HCEC 1CT (cell line): ENCODE measurements at places on chromosomes 16 and 17.

GRCh38 chr16:54125751-54126655 is 160.6 kb downstream of the IRX3 start:
- no peak for DNase-seq

DNA sequence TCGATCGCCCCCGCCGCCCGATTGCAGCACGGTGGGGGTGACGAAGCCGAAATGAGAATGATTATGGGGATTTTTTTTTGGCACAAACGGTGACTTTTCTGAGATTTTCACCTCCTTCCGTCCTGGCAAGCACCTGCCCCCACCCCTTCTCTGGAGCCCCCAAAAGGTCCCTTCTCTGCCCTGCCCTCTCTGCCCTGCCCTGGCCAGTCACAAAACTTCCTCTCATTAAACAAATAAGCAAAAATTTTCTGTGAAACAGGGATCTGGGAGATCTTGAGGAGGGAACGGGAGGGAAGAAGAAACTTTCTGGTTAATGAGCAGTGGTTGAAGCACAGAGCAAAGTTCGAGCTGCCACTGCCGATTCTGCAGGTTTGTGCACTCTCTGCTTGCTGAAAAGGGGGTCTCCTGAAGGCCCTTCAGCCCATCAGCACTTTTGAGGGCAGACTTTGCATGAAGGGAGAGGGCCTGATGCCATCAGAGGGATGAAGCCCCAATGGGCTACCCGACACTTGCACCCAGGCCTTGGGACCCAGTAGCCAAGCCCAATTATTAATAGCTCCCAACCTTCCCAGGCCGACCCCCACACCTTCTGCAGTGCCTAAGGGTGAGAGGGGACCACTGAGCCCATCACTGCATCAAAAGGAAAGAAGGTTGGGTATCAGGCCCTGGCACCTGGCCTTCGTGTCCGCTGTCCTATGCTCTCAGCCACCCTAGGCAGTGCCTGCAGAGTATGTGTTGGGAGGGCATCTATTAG is 1.0 kb upstream of the HOXB8 start:
- DNase-seq: no peak

DNA sequence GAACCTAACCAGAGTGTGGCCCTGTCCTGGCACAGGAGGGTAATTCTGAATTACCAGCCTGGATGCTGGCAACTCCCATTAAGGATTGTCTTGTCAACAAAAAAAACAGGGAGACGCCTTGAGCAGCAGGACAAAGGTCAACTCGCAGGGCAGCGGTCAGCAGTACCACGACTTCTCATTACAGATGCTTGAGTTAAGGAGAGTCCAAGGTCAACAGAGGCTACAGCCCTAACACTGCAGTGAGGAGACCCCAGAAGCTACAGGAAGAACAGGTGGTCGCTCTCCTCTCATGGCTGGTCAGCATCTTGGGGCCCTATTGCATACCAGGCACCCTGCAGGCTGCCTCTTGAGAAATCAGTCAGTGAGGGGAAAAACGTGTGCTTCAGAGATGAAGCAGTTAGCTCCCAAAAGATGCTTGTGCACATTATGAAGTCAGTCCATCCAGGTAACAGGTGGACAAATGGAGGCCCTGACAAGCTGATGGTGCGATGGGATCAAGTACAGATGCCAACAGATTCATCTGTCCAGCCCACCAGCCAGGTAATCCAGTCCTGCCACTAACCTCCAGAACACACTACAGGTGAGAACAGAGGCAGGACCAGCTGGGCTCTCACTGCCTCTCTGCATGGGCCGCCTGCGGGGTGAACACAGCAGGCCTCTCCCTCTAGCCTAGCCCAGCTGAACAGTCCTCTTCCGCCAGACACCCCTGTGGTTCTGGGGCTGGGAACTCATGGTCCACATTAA is 4.2 kb downstream of the CSNK1D start:
- no peak for DNase-seq

- DNase-seq: no peak
Observed at GRCh38 chr16:1752853-1753252, 18.5 kb downstream of the NME3 start.

DNA sequence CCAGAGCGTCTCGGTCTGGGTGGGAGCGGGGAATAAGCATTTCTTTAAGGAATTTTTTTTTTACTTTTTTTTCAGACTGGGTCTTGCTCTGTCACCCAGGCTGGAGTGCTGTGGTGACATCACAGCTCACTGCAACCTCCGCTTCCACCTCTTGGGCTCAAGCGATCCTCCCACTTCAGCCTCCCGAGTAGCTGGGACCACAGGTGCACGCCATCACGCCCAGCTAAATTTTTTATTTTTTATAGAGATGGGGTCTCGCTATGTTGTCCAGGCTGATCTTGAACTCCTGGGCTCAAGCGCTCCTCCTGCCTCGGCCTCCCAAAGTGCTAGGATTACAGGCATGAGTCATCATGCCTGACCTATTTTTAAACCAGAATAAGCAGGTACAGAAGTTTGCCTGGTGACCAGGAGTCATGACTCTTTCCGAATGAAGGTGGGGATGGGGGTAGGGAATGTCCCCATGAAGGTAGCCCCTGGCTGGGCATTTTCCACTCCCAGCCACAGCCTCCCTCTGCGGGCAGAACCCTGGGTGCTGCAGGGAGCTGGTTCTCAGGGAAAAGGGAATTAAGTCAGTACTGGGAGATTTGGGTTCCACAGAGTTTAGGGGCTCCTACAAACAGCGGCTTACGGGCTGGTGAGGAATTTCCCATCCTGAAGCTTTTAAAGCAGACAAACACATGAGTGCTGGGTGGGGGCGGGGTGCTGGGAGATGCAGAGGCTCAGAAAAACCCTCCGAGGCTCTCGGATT is 48.3 kb downstream of the TBC1D16 start:
- DNase-seq: no peak

- DNase-seq: no peak
Observed at GRCh38 chr16:31184888-31185287, 4.9 kb downstream of the FUS start.

DNA sequence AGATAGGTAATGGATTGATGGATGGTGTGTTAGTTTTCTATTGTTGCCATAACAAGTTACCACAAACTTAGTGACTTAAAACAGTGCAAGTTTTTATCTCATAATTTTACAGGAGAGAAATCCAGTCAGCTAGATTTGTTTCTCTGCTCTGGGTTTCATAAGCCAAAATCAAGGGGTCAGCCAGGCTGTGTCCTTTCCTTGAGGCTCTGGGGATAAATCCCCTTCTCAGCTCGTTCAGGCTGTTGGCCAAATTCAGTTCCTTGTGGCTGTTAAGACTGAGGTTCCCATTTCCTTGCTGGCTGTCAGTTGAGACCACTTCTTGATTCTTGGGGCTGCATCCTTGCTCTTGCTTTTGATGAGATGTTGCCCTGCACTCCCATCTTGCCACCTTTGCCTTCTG is 204.9 kb upstream of the CDH13 start:
- no peak for DNase-seq

GRCh38 chr16:14455573-14455972 is 174.5 kb downstream of the PARN start:
- peak; percentile 33 for DNase-seq
